ENCODE measurements at places on chromosomes 7 and 10. TPM values are rescaled to one million over a fixed set of nuclear protein-coding genes. Genes with fewer than 3 reads are reported as not detected.

SPDYE6 gene
- not detected for total RNA-seq

UBTD1 gene
- total RNA-seq = 2.6 TPM

- H3K27ac ChIP-seq = no peak overlapping the region
- no peaks in the 10 kb centered on the region for H3K4me1 ChIP-seq
- no peaks in the 10 kb centered on the region for H3K36me3 ChIP-seq
- no peak overlapping the region for H3K4me3 ChIP-seq
Observed at GRCh38 chr7:17558558-17559332, 260.3 kb downstream of the AHR start.

GRCh38 chr10:6300106-6300783 lies 97.5 kb downstream of the PFKFB3 start:
- H3K27ac ChIP-seq = no peak overlapping the region
- peak overlapping the region; percentile 0 for H3K4me3 ChIP-seq
- no peak for DNase-seq
- H3K4me1 ChIP-seq = peaks cover 16% of the 10 kb centered on the region
- H3K36me3 ChIP-seq = no peaks in the 10 kb centered on the region

All from CD8-positive, alpha-beta memory T cell (primary cell).